ENCODE measurements at places on chromosomes 2 and 18. TPM values are rescaled to one million over a fixed set of nuclear protein-coding genes. Genes with fewer than 3 reads are reported as not detected.

The TOGARAM2 gene
- total RNA-seq: 0.65 TPM

The GPR17 gene
- not detected for total RNA-seq

The ANTXR1 gene
- 181 TPM for total RNA-seq

The REG3A gene
- 8.3 TPM for total RNA-seq

The SGO2 gene
- total RNA-seq: 1.7 TPM

DNA sequence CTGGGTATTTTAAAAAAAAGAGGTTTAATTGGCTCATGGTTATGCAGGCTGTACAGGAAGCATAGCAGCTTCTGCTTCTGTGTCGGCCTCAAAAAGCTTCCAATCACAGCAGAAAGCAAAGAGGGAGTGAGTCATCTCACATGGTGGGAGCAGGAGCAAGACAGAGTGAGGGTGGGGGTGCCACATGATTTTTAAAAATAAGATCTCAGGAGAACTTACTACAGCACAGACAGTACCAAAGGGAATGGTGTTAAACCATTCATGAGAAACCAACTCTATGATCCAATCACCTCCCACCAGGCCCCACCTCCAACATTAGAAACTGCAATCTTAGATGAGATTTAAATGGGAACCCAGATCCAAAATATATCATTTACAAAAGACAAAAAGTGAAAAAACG, 14.6 kb downstream of the ZNF519 start:
- H3K4me1 ChIP-seq: no peaks in the 10 kb centered on the region
- no peak for DNase-seq
- no peak overlapping the region for H3K27ac ChIP-seq
- H3K36me3 ChIP-seq: no peaks in the 10 kb centered on the region
- no peaks in the 10 kb centered on the region for H3K27me3 ChIP-seq

DNA sequence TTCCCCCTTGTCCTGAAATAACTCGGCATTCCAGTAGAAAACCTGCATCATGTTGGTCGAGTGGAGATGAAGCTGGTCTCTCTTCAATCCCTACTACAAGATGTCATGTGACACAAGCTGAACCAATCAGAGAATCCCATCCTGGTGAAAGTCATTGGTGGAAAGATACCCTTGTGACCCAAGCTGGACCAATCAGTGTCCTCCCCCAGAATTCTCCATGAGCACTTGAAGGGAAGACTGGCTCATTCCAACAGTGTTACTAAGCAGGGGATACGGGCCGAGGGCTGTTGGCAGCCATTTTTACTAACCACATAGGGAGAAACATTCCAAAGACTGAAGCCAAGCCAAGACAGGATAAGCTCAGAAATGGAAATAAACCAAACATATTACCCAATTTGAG, 298.3 kb downstream of the ICOS start:
- peaks cover 4% of the 10 kb centered on the region for H3K4me1 ChIP-seq
- H3K36me3 ChIP-seq: no peaks in the 10 kb centered on the region
- no peaks in the 10 kb centered on the region for H3K27me3 ChIP-seq
- H3K4me3 ChIP-seq: no peak overlapping the region

DNA sequence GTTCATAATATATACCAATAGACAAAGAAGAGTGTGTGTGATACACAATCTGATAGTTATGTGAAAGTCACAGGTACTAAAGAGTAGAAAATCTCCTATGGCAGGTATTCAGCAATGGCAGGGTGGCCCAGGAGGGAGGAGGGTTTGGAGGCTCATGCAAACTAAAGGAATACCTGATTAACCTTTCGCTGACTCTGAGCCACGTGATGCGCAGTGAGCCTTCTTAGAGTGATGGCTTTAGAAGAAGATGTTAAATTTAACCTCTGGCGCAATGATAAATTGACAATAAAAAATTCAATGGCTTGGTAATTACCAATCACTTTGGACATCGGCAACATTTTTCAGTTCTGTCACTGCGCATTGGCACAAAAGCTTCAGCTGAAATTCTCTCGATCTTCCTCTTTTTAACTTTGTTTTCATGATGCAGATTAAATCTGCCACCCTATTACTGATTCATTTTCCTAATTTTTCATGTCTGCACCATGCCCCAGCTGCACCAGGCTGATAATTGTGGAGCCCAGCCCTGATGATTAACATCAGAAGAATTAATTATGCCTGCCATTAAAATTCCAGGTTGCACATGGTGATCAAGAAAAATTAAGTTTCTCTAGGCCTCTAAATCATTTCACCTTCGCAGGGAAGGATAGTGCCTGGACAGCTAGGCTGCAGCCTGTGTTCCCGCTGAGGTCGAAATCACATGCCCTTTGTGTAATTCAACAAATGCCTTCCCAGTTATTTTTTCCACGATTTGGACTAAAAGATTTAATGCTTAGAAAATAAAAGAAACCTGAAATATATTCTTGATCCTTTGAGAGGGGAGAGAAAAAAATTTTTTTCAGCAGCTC, 250.6 kb upstream of the HNRNPA3 start:
- no peak overlapping the region for H3K4me3 ChIP-seq
- DNase-seq: no peak
- H3K27ac ChIP-seq: no peak overlapping the region
- no peaks in the 10 kb centered on the region for H3K27me3 ChIP-seq

GRCh38 chr18:36942264-36942663, 113.3 kb downstream of the KIAA1328 start:
- H3K27ac ChIP-seq: no peak overlapping the region
- H3K36me3 ChIP-seq: no peaks in the 10 kb centered on the region
- no peaks in the 10 kb centered on the region for H3K4me1 ChIP-seq
- DNase-seq: no peak
- H3K4me3 ChIP-seq: no peak overlapping the region

DNA sequence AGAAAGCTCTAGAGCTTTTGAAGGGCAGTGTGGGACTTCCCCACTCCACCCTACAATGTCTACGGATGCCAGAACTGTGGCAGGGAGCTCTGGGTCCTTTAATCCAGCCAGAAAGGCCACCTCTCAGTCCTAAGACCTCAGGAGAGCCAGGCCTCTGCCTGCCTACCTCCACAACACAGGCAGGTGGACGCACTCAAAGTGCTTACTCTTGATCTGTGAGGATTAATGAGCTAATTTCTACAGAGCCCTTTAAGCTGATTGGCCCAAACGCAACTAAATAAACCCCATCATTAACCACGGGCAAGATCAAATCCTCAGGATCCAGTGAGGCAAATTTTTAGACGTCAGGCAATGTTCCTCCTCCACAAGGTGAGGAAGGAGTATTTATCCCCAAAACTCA, 8.1 kb downstream of the STK39 start:
- no peak for DNase-seq
- H3K36me3 ChIP-seq: no peaks in the 10 kb centered on the region
- H3K4me3 ChIP-seq: no peak overlapping the region
- no peak overlapping the region for H3K27ac ChIP-seq

GRCh38 chr18:26470011-26470637, 78.2 kb downstream of the KCTD1 start:
- H3K27me3 ChIP-seq: no peaks in the 10 kb centered on the region
- H3K4me3 ChIP-seq: no peak overlapping the region
- no peak overlapping the region for H3K27ac ChIP-seq
- H3K4me1 ChIP-seq: no peaks in the 10 kb centered on the region
- H3K36me3 ChIP-seq: peaks cover 1% of the 10 kb centered on the region

- no peak overlapping the region for H3K4me3 ChIP-seq
- H3K36me3 ChIP-seq: no peaks in the 10 kb centered on the region
- no peaks in the 10 kb centered on the region for H3K4me1 ChIP-seq
- DNase-seq: no peak
- no peaks in the 10 kb centered on the region for H3K27me3 ChIP-seq
These were observed 62.2 kb upstream of the PLA2R1 start for GRCh38 chr2:160124571-160124970.

- H3K27ac ChIP-seq: no peak overlapping the region
- H3K27me3 ChIP-seq: no peaks in the 10 kb centered on the region
- no peaks in the 10 kb centered on the region for H3K36me3 ChIP-seq
- H3K4me1 ChIP-seq: no peaks in the 10 kb centered on the region
These were observed 3.0 kb downstream of the ADRA2B start for GRCh38 chr2:96113367-96113677.

DNA sequence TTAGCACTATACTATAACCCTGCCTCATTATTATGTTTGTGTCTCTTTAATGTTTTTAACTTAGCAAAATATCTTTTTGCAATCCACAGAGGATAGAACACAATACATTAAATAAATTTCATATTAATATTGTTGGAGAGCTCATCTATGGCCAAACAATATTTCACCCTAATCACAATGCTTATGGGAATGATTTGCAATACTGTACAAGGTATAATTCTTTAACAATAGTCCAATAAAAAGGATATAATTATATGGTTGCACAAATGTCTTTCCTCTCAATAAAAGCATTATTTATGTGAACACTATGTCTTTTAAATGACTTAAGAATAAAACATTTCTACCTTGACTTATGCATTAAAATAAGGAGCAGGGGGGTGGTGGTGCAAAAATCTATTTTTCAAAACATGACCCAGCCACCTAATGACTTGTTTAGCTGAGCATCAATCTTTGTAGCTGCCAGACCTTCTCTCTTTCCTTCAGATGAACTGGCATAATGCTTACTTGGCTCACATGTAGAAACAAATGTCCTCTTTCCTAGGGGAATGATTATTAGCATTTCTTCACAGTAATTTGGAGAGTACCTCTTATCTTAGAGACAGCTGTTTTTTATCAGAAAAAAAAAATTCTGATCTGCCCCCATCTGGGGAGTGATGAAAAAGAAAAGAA, 1933.6 kb upstream of the LRRTM1 start:
- no peak overlapping the region for H3K27ac ChIP-seq
- no peaks in the 10 kb centered on the region for H3K27me3 ChIP-seq
- H3K4me3 ChIP-seq: no peak overlapping the region
- H3K36me3 ChIP-seq: no peaks in the 10 kb centered on the region

DNA sequence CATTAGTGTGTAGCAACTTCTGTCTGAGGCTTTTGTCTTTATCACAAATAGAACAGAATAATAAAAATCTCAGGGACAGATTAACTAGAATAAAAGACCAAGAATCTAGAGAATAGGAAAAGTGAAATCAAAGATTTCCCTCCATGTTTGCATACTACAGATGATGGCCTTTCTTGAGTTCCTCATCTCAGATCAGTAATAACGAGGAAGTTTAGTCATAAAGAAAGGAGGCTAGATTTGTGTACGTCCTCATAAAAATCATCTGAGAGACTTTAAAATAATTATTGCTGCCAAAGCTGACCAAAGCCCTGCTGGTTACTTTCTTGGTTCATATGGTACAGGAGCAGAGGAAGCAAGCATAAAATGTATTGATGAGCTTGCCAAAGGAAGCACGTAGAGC, 117.3 kb downstream of the MIB1 start:
- H3K4me1 ChIP-seq: no peaks in the 10 kb centered on the region
- no peak for DNase-seq
- no peak overlapping the region for H3K27ac ChIP-seq
- H3K36me3 ChIP-seq: no peaks in the 10 kb centered on the region
- no peaks in the 10 kb centered on the region for H3K27me3 ChIP-seq

DNA sequence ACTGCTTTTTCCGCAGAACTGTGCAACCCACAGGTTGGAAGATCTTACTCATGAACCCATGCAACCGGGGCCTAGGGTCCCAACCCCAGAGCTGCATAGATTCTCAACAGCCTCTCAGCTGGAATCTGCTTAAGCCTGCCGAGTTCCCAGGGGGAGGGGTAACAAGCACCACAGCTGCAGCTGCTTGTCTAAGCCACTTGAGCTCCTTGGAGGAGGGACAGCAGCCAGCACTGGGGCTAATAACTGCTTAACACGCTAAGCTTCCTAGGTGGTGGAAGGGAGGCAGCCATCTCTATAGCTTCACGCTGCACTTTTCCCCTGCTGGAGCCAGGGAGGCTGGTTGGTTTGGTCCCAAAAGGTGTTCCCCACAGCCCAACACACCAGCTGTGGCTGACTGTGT, 311.6 kb downstream of the DSC3 start:
- H3K27me3 ChIP-seq: no peaks in the 10 kb centered on the region
- H3K27ac ChIP-seq: no peak overlapping the region
- no peaks in the 10 kb centered on the region for H3K4me1 ChIP-seq

DNA sequence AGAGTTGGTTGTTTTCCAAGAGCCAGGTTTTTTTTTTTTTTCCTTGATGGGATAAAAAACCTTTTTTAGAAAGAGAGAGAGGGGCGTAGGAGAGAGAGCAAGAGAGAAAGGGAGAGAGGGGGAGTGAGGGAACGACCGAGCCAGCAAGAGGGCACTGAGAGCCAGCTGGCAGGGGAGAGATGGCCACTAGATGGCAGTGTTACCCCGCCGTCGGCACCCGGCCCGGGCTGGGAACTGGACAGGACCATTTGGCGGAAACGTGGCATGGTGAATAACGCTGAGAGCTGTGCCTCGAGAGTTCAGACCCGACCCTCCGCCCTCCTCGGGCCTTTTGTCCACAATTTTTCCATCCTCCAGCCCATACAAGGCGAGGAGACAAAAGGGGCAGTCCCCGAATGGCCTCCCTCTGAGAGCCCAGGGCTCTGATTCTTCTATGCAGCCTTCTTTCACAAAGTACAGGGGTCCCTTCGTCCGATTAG, 286.7 kb upstream of the VRK2 start:
- no peaks in the 10 kb centered on the region for H3K36me3 ChIP-seq
- H3K4me3 ChIP-seq: no peak overlapping the region
- no peaks in the 10 kb centered on the region for H3K4me1 ChIP-seq
- DNase-seq: peak; percentile 95
- no peaks in the 10 kb centered on the region for H3K27me3 ChIP-seq

GRCh38 chr2:15539999-15540398, 21.1 kb downstream of the NBAS start:
- no peaks in the 10 kb centered on the region for H3K4me1 ChIP-seq
- no peak for DNase-seq
- H3K4me3 ChIP-seq: no peak overlapping the region
- no peaks in the 10 kb centered on the region for H3K36me3 ChIP-seq
- H3K27me3 ChIP-seq: no peaks in the 10 kb centered on the region
- no peak overlapping the region for H3K27ac ChIP-seq

GRCh38 chr18:67302043-67302442, 214.5 kb downstream of the DSEL start:
- H3K4me3 ChIP-seq: no peak overlapping the region
- DNase-seq: no peak
- no peaks in the 10 kb centered on the region for H3K4me1 ChIP-seq
- H3K36me3 ChIP-seq: no peaks in the 10 kb centered on the region
- no peak overlapping the region for H3K27ac ChIP-seq

GRCh38 chr2:8540552-8541055, 141.3 kb upstream of the ID2 start:
- no peaks in the 10 kb centered on the region for H3K27me3 ChIP-seq
- H3K4me1 ChIP-seq: no peaks in the 10 kb centered on the region
- H3K4me3 ChIP-seq: no peak overlapping the region
- H3K27ac ChIP-seq: no peak overlapping the region
- peak; percentile 62 for DNase-seq

- no peak for DNase-seq
- H3K4me3 ChIP-seq: no peak overlapping the region
- H3K4me1 ChIP-seq: no peaks in the 10 kb centered on the region
- H3K27me3 ChIP-seq: no peaks in the 10 kb centered on the region
These were observed 242.0 kb downstream of the TMEM182 start for GRCh38 chr2:103003750-103004260.

GRCh38 chr2:84716564-84716963, 164.3 kb downstream of the TRABD2A start:
- no peaks in the 10 kb centered on the region for H3K36me3 ChIP-seq
- H3K27me3 ChIP-seq: no peaks in the 10 kb centered on the region
- H3K4me3 ChIP-seq: no peak overlapping the region
- no peak for DNase-seq
- H3K4me1 ChIP-seq: no peaks in the 10 kb centered on the region
